ENCODE measurements at places on chromosomes 11 and 22.

DNA sequence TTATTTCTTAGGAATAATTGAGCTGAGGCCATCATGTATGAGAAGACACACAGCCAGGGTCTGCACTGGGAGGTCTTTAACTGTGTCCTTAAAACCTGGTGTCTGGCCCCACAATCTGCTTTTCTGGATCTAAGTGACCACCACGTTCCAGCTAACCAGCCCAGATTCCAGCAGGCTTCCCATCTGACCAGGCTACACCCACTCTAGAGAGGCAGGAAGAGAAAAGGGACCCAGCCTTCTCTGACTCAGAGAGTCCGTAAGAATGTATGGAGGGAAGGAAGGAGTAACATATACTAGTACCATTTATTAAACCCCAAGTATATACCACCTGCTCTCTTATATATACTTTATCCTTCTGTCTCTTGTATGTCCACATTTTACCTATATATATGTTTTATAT lies 80.1 kb downstream of the LDLRAD3 start:
- DNase-seq: no peak

- DNase-seq: peak; percentile 43
Measured at GRCh38 chr11:78560826-78561484, 13.7 kb downstream of the NARS2 start.

DNA sequence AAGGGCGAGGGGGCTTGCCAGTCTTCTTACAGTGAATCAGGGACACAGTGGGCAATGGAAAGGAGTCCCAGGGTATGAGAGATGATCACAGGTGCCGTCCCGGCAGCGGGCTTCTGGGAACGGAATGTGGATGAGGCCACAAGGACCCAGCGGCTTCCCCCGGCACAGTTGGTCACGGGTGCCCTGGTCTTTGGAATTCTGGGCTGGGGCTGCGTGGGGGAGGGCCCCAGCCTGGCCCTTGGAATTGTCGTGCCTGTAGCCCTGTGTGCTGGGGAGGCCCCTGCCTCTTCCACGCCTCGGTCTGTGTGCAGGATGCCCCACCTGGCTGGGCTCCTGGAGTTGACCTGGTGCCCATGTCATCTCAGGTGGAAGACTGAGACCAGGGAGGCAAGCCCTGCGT lies 76.6 kb downstream of the FBLN1 start:
- DNase-seq: no peak

GRCh38 chr22:24153959-24154358 lies 27.3 kb upstream of the SUSD2 start:
- no peak for DNase-seq

DNA sequence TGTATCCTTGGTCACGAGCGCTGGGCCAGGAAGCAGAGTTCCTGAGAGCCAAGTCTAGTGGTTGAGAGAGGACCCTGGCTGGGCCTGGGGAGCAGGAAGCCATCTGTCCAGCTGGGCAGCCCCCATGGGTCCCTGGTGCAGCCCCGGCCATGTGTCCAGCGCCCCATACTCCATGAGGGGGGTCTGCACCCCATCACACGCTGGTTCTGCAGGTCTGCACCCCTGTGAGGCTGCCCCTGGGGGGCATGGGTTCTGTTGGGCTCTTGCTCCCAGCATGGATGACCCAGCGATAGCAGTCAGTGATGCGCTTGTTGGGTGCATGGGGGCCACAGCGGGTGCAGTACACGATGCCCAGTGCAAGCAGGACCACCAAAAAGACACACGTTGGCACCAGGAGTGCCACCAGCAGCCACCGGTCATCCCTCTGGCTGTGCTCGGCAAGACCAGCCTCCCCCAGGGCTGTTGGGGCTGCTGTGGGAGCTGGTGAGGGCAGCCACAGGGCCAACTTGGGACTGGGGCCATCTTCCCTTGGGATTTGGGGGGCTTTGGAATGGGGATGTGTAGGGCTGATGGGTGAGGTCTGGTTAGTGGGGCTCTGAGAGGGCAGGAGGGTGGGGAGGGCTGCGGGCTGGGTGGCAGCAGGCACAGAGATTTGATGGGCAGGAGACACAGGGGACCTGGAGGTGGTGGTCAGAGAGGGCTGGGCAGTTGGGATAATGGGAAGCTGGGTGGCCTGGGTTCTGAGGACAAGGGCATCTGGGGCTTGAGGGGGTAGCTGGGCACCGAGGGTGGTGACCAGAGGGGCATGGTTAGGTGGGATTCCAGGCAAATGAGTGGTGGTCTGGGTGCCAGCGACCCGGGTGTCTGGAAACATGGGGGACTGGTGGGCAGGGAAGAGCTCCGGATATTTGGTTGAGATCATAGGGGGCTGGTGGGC lies 2.0 kb downstream of the CD248 start:
- no peak for DNase-seq

All from HL-60 (cell line).